ENCODE measurements at places on chromosomes 3 and 15.
A peak's percentile ranks its signal among the peaks of the same experiment; 100 is the strongest.

- no peak for DNase-seq
Observed at GRCh38 chr3:70488816-70489215, 176.4 kb upstream of the MDFIC2 start.

DNA sequence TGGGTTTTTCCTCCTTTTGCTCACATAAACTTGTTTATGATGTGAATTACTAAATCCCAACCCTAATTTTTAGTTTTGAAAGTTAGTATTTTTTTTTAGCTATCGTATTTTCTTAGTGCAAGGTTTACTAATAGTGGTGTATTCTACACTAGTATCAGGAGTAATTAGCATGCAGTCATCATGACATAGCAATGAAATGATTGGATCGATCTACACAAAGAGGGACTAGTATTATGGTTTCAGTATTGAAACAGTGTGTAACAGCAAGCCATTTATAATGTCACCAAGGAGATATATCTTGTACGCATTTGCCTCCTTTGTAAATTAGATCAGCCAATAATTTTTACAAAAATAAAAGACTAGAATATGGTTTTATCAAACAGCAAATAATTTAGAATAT lies 38.7 kb downstream of the RNF111 start:
- DNase-seq, result no peak

- DNase-seq, result no peak
Observed at GRCh38 chr15:39539466-39539865, 41.4 kb upstream of the THBS1 start.

GRCh38 chr3:87359826-87360225 lies 83.4 kb upstream of the POU1F1 start:
- DNase-seq, result no peak

DNA sequence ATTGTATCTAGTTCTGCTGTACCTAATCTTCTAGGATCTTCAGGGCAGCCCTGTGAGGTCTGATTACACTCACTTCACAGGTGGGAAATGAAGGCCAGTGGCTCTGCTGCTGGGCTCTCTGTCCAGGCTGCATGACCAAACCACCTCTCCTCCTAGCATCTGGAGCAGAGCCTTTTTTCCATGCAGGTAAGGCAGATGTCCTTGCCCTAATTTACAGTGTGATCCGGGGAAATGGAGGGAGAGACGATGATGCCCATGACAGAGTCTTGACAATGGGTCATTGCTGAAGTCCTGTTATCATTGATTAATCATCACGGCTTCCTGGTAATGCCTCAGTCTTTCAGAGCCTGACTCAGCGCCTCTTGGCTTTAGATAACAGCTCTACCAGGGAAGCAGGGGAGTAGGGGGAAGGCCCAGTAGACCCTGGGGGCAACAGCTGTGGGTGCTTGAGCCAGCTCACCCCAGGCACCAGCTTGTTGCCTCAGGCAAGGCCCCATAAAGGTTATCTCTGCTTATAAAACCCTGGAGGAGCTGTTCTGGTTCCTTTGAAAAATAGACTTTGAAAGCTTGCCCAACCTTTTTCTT lies 153.4 kb downstream of the GABRG3 start:
- DNase-seq, result no peak

GRCh38 chr15:63045465-63045840 lies 2.9 kb downstream of the TPM1 start:
- no peak for DNase-seq

DNA sequence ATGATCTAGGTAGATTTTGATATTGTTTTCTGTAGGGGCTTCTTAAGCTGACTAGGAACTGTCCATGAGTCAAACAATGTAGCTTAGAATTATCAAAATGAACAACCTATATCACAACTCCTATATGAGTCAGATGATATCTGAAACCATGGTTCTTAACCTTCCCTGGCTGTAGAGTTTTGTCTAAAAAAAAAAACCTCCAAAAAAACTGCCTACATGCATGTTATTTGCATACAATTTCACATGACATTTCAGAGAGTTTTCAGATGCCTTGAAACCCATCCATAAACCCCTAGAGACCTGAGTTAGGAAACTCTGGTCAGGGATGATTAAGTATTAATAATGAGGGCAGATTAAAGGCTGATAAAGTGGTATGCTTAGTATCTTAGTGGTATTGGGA lies 157.0 kb downstream of the CHST2 start:
- no peak for DNase-seq

GRCh38 chr3:181363231-181363630 lies 348.5 kb upstream of the SOX2 start:
- DNase-seq, result no peak

DNA sequence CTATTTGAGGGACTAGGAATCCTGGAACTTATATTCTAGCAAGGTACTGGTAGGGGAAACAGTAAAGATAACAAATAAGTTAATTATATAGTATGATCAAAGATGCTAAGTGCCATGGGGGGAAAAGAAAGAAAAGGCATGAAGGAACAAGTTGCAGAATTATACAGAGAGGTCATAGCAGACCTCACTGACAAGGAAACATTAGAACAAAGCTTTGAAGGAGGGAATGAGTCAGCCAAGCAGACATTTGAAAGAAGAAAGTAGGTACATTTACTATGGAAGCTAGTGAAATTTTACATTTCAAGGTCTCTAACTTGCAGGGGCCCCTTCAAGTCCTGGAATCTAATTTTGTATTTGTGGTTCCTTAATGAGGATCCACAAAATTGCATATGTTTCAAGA lies 57.2 kb upstream of the TIPARP start:
- no peak for DNase-seq

- DNase-seq, result no peak
Observed at GRCh38 chr3:139689708-139690228, 12.0 kb upstream of the NMNAT3 start.

GRCh38 chr3:1469248-1469647 lies 376.4 kb downstream of the CNTN6 start:
- DNase-seq, result no peak

- no peak for DNase-seq
Observed at GRCh38 chr3:107258300-107258699, 118.9 kb upstream of the CCDC54 start.

DNA sequence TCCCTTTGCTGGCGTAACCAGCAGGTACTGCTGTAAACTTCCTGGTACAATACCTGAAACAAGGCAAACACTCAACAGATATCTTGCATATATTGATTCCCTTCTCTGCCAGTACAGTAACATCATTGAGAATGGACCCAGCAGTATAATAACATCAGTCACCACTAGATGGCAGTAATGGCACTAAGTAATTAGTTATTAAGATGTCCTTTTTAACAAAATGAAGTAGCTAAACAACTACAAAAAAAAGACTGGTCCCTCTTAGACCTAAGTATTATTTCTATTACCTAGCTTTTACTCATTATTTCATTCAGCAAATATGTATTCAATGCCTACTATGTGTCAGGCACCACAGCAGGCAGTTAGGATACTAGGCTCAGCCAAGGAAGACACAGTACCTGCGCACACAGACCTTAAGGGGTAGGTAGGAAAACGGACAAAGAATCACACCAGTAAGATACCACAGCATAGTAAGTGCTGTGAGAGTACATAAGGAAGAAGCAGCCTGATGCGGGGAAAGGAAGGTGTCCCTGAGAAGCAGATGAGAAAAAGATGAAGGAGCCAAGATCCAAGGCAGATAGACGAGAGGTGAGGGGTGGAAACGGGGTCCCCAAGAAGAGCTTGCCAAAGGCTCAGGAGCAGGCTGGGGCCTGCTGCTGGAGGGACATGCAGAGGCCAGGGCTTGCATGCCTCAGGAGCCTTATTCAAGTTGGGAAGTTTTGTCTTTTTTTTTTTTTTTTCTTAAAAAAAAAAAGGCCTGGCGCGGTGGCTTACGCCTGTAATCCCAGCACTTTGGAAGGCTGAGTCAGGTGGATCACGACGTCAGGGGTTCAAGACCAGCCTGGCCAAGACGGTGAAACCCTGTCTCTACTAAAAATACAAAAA lies 102.7 kb upstream of the CHD2 start:
- peak; percentile 77 for DNase-seq

DNA sequence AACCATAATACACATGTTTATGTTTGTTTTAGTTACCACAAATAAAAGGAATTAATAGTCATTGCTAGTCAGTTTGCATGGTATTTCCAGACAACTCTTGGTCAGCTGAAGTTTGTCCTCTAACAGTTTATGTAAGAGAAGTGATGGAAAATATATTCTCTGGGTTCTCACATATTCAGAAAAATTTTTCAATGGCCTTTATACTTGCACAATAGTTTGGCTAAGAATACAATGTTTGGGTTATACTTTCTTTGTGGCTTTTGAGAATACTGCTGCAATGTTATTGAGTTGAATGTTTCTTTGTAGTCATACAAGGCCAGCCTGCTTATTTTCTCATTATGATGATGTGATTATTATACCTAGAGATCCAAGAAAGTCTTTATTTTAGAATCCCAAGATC lies 133.9 kb downstream of the RAP2B start:
- peak; percentile 18 for DNase-seq

DNA sequence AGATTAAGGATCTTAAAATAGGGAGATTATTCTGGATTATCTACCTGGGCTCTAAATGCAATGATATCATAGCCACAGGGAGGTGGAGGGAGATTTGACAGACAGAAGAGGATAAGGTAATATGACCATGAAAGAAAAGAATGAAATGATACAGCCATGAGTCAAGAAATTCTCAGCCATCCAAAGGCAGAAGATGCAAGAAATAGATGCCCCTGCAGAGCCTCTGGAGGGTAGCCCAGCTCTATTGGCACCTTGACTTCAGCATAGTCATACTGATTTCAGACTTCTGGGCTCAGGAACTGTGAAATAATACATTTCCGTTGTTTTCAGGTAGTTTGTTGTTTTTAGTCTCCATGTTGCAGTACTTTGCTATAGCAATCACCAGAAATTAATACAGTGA lies 31.9 kb upstream of the FOXB1 start:
- no peak for DNase-seq

DNA sequence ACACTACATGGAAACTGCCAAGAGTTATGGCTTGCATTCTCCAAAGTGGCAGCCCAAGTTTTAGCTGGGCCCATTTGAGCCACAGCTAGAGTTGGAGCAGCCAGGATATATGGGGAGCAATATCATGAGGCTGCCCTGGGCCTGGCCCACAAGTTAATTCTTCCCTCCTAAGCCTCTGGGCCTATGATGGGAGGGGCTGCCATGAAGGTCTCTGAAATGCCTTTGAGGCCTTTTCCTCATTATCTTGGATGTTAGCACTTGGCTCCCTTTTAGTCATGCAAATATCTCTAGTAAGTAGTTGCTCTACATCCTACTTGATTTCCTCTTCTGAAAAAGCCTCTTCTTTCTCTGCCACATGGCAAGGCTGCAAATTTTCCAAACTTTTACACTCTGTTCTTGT lies 257.5 kb upstream of the CHRM5 start:
- DNase-seq, result no peak

DNA sequence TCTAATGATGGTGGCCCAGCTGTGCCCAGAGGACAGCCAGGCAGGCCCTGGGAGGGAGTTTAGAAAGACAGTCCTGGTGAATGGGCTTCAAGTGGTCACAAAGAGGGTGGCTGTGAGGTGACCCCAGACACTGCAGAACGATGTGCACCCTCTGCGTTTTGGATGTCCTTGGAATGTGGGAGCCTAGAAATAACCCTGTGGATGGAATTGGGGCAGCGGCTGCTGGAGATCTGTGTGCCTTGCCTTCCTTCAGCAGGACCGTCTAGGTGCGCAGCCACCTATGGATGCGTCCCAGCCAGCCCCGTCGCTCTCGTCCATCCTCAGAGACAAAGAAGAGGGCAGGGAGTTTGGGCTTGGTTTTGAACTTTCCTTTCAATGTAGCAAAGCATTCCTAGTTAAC lies 46.5 kb downstream of the KLHL25 start:
- DNase-seq, result no peak

DNA sequence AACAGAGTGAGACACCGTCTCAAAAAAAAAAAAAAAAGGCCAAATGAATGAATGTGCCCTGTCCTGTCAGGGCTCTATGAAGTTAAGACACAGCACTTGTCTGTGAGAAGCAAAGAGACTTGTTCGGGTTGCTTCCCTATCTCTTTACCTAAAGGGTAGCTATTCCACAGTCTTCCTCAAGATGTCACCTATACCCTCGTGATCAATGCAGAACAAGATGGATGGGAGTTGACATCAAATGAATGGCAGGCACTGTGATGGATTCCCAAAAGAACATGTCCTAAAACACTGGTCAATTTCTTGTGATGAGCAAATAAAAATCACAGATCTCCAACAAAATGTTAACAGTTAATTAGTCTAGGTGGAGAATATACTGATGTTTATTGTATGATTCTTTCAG lies 9.5 kb downstream of the TADA3 start:
- peak; percentile 47 for DNase-seq

DNA sequence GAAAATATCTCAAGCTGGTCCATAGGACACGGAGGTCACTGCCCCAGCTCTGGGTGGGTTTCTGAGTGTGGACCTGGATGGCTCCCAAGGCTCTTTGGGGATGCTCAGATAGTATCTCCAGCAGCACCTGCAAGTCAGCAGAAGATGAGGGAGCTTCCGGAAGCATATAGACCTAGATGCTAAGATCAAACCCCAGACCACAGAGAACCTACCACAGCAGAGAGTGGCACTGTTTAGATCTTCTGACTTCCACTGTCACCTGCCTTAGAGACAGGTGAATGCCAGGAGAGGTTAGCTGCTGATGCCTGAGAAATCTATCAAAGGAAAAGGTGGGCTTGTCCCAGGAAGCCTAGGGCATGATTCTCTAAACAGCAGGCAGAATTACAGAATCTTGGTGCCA lies 105.7 kb upstream of the TRPM1 start:
- no peak for DNase-seq

GRCh38 chr3:126912491-126913195 lies 70.3 kb upstream of the PLXNA1 start:
- DNase-seq, result no peak

DNA sequence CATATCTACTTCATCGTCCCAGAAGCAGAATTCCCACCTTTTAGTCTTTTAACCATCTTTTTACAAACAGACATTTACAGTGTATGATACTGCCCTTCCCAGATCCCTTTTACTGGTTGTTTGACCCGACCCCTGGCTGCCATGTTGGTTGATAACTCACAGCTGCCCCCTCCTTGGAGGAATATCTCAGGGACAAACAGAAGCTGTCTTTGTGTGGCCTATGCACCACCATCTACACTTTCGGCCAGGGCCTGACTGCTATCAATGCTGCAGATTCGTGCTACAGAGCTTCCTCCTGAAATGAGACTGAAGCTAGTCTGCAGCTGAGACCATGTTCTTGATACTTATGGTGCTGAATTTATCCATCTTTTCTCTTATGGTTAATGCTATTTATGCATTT lies 6.6 kb upstream of the POLQ start:
- DNase-seq, result no peak

- DNase-seq, result no peak
Observed at GRCh38 chr3:124535306-124535705, 194.9 kb upstream of the UMPS start.
